Natural killer cell (primary cell): ENCODE measurements at places on chromosomes 11 and 22. TPM values are rescaled to one million over a fixed set of nuclear protein-coding genes. Genes with fewer than 3 reads are reported as not detected.

Gene APOBEC3H
- total RNA-seq = 14.6 TPM

Gene TRIM3
- total RNA-seq = 30.9 TPM

GRCh38 chr11:64869571-64870175 lies 8.7 kb downstream of the EHD1 start:
- DNase-seq = peak; percentile 62

Gene C11orf91
- not detected for total RNA-seq

Gene OSBP2
- 0.79 TPM for total RNA-seq

Gene TPBGL
- 0.45 TPM for total RNA-seq

DNA sequence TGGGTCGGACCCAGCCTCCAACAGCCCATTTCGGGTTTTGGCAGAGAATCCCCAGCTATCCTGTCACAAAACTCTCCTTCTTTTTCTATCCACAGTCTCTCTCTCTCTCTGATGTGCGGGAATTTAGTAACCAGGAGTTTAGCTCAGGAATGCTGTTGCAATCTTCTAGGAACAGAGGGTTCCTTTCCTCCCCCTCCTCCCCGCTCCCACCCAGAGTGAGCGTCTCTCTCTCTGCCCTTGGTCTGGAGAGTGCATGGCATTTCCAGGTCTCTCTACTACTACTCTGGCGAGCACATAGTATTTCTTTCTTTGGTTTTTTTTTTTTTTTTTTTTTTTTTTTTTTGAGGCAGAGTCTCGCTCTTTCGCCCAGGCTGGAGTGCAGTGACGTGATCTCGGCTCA lies 17.7 kb downstream of the APIP start:
- DNase-seq = no peak

Gene ALDH3B1
- 9.0 TPM for total RNA-seq

DNA sequence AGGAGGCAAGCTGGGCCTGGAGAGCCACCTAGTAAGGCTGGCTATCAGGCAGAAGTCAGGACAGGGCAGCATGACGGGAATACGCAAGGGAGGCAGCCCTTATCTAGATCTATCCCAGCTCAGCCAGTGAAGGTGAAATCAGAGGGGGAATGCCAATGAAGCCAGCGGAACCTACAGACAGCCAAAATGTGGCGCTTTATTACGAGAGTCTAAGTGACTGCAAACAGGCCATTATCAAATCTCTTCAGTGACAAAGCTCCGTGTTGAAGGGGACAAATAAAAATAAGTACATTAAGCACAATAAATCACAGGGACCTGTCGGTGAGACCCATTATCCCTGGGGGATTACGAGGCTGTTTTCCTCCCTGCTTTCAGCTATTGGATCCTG lies 22.8 kb downstream of the LARGE1 start:
- no peak for DNase-seq

Gene C11orf87
- not detected for total RNA-seq

Gene APOL4
- total RNA-seq = not detected

Gene BBOX1
- total RNA-seq = not detected
